ENCODE measurements at places on chromosomes 7 and 10. TPM values are rescaled to one million over a fixed set of nuclear protein-coding genes. Genes with fewer than 3 reads are reported as not detected.
A peak's percentile ranks its signal among the peaks of the same experiment; 100 is the strongest.

DNA sequence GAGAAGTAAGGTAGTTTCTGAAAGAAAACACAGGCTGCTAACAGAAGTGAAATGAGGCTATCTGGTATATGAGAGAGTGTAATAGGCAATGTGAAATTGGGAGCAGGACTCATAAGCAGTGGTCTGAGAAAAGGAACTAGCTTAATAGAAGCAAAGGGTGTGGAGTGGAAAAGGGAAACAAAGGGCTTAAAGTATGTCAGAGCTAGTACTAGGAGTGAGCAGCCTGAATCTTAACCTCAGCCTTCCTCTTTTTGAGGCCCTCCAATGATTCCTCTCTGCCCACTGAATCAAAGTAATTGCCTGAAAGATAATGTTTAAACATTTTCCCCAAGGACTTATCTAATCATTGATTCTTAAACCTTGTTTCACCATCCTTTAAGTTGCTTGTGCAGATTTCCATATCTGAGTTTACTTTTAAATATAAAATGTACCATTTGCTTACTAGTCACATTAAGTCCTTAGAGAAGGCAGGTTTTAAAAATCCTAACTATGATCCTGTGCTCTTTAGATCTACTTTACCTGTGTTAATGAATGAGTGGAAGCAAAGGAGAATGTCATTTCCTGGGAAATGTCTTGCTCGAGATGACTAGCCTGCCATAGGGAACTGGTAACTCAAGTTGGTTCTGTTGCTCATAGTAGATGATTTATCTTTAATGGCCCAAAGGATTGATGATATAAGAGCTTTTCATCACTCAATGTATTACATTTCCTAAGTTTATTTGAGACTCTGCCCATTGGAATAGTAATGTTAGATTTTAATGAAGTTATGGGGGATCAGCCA lies 155.0 kb downstream of the SKAP2 start:
- DNase-seq, result no peak

GRCh38 chr10:129955601-129956285 lies 8.3 kb downstream of the EBF3 start:
- DNase-seq, result peak; percentile 72

- no peak for DNase-seq
Measured at GRCh38 chr7:86664486-86664885, 20.8 kb downstream of the GRM3 start.

Gene ADIRF
- 3.6 TPM for polyA plus RNA-seq

Gene ANKRD1
- 96.1 TPM for polyA plus RNA-seq

DNA sequence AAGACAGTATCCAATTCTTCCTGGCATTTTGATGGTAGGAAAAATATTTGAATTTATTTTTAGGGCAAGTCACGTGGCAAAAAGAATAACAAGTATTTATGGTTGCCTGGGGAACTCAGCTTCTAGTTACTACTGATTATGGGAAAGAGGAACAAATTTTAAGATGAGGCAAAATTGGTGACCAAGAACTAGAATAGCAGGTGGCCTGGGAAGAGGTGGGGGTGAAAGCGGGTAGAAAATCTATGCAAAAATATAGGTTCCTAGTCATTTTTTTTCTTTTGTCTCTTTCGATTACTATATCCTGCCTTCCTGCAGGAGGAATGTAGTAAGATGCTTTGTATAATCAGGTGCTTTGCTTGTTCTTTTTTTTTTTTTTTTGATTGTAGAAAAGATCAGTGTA lies 27.8 kb downstream of the ENTPD1 start:
- DNase-seq, result no peak

- DNase-seq, result no peak
Measured at GRCh38 chr7:149455175-149455950, 5.5 kb downstream of the ZNF777 start.

Gene VSTM4
- 41.9 TPM for polyA plus RNA-seq

- DNase-seq, result no peak
Measured at GRCh38 chr10:84549368-84550165, 221.2 kb downstream of the CCSER2 start.

- DNase-seq, result no peak
Measured at GRCh38 chr7:16210171-16210570, 211.2 kb downstream of the CRPPA start.

DNA sequence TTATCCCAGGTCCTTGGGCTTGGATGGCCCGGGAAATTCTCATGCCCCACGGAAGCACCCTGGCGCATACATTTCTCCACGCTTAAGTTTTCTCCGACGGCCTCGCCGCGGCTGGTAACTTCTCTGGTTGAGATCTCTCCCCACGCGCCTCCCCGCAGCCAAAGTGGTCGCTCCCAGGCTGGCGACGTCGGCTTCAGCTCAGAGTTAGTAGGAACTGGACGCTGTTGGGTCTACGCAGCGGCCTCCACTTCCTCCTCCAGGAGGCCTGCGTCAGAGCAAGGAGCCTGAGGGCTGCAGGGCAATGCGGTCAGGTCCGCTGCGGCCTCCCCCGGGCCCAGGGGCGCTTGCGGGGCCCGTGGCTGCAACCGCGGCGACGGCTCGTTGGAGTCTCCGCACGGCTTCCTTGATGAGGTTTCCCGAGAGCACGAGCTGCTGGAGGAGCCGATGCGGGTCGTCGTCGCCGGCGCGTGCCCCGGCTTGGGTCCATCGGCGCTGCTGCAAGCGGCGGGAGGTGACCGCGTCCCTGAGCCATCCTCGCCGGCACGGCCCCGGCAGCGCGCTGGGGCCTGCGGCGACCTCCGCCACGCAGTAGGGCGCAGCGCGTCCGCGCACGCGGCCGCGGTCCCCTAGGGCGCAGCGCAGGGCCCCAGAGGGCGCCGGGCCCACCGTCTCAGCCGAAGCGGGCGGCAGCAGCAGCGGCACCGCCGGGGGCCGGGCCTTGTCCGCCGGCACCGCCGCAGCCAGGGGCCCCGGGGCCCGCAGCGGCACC lies 744 bp downstream of the FRAT2 start:
- peak; percentile 71 for DNase-seq

DNA sequence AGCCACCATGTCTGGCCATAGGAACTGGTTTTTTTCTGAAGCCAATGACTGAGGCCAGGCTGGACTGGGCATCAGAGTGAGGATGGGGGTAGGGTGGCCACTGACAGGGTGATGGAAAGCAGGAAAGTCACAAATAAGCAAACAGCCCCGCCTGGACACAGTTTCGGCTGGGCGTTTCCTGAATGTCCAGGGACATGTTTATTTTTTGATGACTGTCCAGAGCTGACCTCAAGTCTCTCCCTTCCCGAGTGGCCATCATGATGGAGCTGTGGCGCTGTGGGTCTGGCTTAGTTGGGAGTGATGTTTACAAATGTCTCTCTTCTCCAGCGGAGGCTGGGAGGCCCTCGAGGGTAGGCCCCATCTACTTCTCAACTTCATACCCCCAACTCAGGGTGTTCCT lies 37.1 kb upstream of the COMTD1 start:
- DNase-seq, result no peak

GRCh38 chr10:113000442-113000841 lies 50.4 kb downstream of the TCF7L2 start:
- DNase-seq, result no peak

- DNase-seq, result no peak
Measured at GRCh38 chr7:112765105-112765504, 25.1 kb downstream of the TMEM168 start.

DNA sequence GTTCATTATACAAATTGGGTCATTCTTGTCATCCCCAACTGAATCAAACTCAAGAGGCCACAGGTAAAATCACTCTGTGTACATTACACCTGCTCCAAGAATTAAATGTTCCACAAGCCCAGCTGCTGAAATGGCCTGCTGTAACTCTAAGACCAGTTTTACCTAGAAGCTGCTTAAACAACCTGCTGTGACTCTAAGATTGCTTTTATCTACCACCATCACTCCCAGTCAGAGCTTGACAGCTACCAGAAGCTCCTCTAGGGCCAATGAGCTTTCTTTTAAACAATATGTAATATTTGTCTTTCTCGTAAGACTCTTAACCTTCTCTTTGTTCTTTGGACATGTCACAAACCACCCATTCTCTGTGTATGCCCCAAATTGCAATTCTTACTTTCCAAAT lies 141.8 kb upstream of the LRGUK start:
- DNase-seq, result no peak

DNA sequence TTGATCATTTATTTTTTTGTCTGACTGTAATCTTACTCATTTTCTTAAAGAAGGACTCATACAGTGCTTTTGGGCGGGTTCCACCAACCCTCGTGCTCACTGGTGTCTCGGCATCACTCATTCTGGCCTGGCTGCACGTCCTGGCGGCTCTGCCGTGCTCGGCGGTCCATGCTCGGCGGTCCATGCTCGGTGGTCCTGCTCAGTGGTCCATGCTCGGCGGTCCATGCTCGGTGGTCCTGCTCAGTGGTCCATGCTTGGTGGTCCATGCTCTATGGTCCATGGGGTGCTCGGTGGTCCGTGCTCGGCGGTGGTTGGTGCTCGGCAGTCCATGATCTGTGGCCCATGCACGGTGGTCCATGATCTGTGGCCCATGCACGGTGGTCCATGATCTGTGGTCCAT lies 72.5 kb downstream of the WDR37 start:
- DNase-seq, result no peak

GRCh38 chr7:114155116-114156110 lies 236.6 kb upstream of the PPP1R3A start:
- no peak for DNase-seq

- DNase-seq, result peak; percentile 44
Measured at GRCh38 chr10:122911889-122912484, 1.6 kb downstream of the FAM24A start.

Gene MCM10
- polyA plus RNA-seq, result 8.1 TPM

DNA sequence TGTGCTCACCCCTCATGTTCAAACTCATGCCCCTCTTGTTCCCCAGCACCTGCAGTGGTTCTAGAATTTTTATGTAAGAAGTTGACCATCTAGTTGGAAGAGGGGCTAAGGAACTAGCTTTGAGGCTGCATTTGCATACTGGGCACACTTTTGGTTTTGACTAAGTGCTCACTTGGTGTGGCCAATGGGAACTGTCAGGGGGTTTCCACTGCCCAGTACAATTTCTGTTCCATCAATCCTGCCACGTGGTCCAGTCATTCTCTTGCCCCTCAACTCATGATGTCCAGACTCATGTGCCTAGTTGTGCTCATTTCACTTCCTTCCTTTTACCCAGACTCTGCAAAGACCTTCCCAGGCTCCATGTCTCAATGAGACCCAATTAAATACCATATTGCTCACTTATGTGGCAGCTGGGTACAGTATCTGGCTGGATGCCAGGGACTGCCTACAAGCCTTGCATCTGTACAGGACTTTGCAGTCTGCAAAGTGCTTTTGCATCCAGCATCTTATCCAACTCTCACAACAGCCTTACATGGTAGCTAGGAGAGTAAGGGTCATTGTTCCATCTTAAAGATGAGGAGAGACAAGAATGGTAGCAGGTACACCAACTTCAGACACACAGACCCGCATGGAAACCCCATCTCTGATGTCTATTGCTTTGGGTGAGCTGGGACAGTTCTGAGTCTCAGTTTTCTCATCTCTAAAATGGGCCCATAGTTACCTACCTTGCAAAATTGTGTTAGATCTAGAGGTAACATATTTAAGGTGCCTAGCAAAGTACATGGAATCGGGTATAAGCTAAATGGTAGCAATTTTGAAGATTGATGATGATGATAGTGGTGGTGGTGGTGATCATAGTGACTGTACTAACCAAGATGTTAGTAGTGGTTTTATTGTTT lies 30.1 kb upstream of the KCNMA1 start:
- DNase-seq, result no peak

DNA sequence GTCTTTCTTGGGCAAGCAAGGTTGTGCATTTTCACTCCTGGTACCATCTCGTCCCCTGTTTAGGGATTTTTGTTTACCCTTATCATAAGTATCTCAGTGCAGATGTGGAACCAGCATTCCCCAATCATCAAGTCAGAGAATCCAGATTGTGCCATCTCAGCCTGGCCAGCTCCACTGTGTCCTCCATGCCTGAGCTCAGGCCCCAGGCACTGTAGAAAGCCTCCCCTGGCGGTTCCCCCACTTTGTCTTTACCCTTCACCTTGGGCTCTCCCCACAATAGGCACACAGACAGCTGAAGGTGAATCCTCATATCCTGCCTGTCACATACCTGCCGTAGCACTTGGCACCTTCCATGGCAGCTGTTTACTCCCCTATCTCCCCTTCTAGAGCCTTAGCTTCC lies 264.7 kb upstream of the NFE2L3 start:
- no peak for DNase-seq

GRCh38 chr7:4040109-4040928 lies 641.8 kb upstream of the FOXK1 start:
- no peak for DNase-seq

DNA sequence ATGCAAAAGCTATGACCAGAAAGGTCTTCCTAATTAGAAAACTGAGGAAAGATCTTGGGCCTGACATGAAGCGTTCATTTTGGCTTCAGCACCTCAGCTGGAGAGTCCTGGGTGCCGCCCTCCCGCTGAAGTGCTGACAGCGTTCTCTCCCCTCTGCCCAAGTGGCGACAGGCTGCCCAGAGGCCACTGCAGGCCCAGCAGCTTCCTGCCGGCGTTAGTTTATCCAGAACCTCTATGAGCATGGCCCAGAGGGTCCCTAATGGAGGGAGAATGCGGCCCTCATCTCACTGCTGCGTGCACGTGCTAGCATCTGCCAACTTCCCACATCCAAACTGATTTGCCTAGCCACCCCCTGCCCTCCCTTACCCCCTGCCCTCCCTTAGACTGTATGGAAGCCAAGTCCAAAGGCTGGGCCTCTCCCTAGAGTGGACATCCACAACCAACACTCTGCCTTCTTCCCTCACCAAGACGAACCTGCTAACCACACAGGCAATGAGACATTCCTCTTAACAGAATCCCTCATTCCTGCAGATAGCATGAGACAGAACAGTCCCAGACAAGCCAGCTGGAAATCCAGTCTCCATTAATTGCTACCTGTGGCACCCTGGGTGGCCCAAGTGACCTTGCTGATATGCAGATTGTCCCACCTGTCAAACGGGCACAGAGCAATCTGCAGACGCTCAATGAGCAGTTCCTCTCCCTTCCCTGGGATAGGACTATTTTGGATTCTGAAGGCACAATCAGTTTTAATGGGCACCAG lies 108.4 kb downstream of the C10orf90 start:
- no peak for DNase-seq

Gene RET
- polyA plus RNA-seq, result 4.4 TPM

- DNase-seq, result no peak
Measured at GRCh38 chr10:58210160-58210559, 57.5 kb downstream of the IPMK start.

Gene GNAT3
- polyA plus RNA-seq, result not detected

Gene SH2B2
- 11.4 TPM for polyA plus RNA-seq

- DNase-seq, result no peak
Measured at GRCh38 chr7:104486931-104487330, 158.5 kb downstream of the LHFPL3 start.

- peak; percentile 24 for DNase-seq
Measured at GRCh38 chr7:158684329-158684728, 20.3 kb downstream of the NCAPG2 start.

Measured in muscle of back (tissue), 13 donors.